Activated naive CD4-positive, alpha-beta T cell treated with anti-CD3 and anti-CD28 coated beads, Interleukin-2, amount 50 U/mL, for 72 hours (primary cell): ENCODE measurements at places on chromosomes 5 and 9.

DNA sequence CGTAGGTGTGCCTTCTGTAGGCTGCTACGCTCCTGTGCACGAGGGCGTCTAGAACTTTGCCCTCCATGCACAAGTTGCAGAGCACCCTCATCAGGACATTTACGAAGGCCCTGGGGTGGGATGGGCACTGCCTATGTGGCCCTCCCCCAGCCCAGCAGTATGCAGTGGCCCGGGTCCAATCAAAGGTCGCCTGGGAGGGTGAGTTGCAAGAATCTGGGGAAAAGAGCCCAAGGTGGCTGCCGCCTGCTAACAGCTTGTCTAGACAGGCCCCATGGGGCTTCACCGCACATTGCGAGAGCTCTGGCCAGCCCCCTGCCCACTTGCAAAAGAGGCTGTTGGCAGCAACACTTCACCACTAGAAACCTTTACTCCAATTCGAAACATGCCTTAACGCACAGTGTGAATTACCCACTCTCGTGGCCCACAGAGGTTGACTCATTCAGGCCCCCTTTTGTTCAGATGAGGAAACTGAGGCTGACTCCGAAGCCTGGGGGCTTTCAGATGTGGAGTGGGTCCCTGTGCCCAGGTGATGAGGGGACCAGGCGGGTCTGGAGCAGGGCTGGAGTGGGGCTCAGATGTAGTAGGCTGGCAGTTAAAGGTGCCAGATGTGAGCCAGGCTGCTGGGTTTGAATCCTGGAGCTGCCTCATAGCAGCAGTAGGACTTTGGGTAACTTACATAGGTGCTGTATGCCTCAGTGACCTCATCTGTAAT lies 31.8 kb upstream of the IL17B start:
- no peak for DNase-seq

- peak; percentile 3 for DNase-seq
Measured at GRCh38 chr5:162209005-162209605, 141.5 kb downstream of the GABRG2 start.

DNA sequence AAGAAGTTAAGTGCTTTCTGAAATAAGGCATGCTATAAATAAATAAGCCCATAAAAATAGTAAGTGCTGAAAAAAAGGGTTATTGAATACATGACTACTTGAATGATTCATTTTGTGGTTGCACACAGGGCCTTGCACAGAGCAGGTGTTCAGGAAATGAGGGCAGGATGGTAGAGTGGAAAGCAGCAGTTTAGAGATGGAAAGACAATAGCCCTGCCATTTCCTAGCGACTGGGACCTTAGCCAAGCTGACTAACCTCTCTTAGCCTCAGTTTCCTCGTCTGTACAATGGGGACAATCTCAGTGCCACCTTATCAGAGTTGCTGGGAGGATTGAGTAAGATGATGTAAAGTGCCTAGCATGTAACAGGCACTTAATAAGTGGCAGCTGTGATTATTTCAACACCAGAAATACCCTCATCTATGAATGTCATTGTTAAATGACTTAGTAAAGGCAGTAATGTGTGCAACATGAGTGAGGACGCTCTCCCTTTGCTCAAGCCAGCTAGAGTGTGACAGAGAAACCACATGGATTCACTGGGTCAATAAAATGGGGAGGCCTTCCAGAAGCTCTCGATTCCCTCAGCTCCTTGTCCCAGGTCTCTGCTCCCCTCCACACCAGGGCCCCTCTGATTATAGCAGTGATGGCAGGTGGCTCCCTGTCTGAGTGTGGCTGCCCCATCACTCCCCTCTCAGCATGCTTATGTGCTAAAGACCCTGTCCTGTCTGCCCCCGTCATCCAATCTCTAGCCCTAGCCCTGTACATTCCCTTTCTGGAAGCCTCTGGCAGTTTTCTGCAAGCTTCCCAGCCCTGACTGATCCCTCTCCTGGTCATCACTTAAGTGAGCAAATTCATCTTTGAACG lies 16.0 kb upstream of the PHF19 start:
- DNase-seq = peak; percentile 61

- DNase-seq = no peak
Measured at GRCh38 chr9:110947491-110948044, 90.7 kb downstream of the LPAR1 start.

DNA sequence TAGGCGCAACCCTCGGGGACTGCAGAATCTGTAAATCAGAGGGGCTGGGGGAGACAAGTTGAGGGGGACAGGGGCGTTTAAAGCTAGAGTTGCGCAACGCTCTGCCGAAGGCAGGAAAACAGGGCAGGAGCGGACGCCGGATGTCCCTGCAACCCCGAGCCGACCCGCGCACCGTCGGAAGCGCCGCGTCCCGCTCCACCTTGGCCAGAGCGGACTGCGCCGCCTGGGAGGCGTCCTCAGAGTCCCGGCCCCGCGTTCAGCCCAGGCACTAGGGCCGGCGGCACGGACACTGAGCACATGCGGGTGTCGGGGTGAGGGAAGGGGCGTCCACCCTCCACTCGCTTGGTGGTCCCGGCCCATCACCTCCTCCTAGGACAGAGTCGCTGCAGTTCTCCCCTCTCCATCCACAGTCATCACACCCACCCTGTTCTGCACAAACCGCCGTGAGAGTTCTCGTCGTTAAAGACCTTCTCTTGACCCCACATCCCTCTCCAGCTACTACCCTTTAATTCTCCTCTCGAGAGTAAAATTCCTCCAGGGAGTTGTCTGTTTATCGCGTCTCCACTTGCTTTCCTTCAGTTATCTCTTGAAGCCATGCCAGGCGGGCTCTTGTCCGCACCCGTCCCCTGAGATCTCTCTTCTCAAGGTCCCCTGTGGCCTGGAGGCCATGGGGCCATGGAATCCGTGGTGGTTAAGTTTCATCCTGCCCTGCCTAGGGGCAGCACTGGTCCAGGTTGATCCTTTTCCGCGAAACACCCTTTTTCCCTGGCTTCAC lies 796 bp upstream of the PDLIM7 start:
- DNase-seq = no peak

GRCh38 chr5:61635271-61635670 lies 303.2 kb downstream of the ZSWIM6 start:
- DNase-seq = no peak

- DNase-seq = no peak
Measured at GRCh38 chr5:168950241-168950951, 350.5 kb downstream of the SLIT3 start.

DNA sequence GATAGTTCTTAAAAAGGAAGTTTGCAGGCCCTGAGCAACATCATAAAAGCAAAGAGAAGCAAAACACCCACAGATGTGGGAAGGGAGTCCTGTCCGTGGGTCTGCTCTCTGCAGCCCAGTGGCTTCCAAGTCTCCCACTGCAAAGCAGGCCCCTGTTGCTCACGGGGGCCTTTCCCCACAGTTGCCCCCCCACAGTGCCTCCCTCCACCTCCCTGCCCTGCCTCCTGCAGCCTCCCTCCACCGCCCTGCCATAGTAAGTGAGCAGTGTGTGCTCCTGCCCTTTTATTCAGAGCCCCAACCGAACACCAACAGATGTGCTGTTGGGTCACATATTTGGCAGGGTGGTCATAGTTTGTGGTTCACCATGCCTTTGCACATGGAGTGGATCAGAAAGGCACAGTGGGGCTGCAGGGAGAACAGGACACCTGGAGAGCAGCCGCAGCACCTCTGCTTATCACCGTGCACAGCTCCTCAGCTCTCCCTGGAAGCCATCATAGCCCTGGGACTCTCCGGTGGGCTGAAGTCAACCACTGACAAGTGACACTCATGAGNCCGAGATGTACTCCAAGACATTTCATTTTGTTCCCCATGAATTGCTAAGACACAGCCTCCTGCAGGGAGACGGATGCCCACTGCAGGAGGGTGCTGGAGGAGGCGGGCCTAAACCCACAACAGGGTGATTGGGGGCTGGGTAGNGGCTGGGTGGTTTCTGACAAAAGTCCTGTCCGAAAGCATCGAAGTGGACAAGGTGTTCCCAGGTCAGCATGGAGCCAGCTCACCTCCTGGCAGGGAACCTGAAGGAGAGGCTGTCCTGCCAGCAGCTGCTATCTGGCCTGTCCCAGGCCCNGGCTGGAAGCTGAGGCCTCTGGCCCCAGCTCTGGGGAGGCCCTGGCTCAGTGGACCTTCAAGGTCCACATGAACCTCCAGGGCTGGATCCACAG lies 278.9 kb downstream of the GADD45G start:
- DNase-seq = no peak

GRCh38 chr5:109029847-109030246 lies 282.1 kb downstream of the FER start:
- no peak for DNase-seq

DNA sequence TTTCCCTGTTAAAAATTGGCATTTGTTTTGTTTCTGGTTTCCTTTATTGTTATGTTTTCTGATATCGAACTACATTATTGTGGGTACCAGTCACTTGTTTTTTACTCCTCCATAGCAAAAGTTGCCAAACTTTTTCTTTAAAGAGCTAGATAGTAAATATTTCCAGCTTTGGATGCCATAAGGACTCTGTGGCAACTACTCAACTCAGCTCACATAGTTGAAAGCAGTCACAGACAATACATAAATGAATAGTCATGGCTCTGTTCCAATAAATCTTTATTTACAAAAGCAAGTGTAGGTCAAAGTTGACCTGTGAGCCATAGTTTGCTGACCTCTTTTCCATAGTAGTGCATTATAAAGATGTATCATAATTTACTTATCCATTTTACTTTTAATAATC lies 305.0 kb downstream of the RASEF start:
- no peak for DNase-seq

- DNase-seq = no peak
Measured at GRCh38 chr5:3598769-3599211, 3.2 kb downstream of the IRX1 start.

GRCh38 chr9:86591472-86591871 lies 237.3 kb upstream of the TUT7 start:
- DNase-seq = no peak

GRCh38 chr5:146849694-146850303 lies 28.8 kb downstream of the PPP2R2B start:
- DNase-seq = no peak

GRCh38 chr5:38556599-38557307 lies at the start of gene LIFR:
LIFR (minus strand) TSS chr5:38556646; CDS start chr5:38530647, 25,999 bp downstream.
- DNase-seq = peak; percentile 48

- no peak for DNase-seq
Measured at GRCh38 chr5:39716532-39717028, 291.8 kb upstream of the DAB2 start.

DNA sequence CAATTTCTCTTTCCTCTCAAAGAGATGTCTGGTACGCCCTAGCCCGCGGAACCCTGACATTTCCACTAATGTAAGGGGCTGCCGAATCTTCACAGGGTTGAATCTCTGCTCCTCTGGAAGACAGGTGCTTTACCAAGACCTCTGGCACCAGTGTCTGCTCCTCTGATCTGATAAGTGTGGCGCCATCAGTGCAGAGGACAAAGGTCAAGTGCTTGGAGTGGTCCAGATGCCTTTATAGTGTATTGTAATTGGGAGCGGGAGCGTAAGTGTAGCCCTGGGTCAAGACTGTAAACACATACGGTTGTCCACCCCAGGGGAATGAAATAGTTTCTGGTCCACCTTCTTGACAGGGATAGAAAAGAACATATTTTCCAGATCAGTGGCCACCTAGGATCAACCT lies 17.7 kb downstream of the ADAMTSL2 start:
- no peak for DNase-seq

- DNase-seq = no peak
Measured at GRCh38 chr9:18568973-18569372, 95.0 kb downstream of the ADAMTSL1 start.

GRCh38 chr9:135346438-135347050 lies 133.0 kb upstream of the PPP1R26 start:
- DNase-seq = no peak

DNA sequence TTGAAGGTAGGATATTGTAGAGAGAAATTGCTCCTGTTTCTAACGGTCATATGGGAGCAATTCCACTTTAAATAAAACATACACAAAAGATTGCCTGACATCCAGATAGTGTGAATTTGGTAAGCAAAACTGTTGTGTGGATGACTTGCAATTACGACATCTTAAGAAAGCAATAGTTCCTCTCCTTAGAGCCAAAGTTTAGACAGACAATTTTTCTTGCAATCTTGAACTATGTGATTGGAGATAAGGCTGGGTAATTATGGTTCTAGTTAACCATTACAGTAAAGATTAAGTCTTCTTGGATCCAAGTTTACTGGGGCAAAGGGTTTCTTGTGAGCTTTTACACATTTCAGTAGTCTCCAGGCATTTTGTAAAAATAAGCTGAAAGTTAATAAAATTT lies 1080.6 kb upstream of the CDH6 start:
- DNase-seq = no peak

- DNase-seq = no peak
Measured at GRCh38 chr5:165310031-165310430, 1804.6 kb downstream of the MAT2B start.

DNA sequence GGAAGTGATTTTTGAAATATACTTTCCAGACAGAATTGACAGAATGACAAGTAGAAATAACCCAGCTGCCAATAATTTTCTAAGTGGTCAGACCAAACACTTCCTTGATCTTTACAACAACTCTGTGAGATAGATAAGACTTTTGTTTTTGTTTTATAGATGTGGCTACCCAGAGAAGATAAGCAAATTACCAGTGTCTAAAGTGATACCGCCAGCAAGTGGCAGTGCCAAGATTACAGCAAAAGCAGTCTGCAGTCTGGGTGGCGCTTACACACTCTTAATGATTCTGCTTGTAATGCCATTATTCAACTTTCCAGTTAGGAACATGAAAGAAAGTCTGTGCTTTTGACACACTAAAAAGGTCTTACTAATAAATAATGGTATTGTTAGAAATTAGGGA lies 92.1 kb downstream of the HCN1 start:
- no peak for DNase-seq

DNA sequence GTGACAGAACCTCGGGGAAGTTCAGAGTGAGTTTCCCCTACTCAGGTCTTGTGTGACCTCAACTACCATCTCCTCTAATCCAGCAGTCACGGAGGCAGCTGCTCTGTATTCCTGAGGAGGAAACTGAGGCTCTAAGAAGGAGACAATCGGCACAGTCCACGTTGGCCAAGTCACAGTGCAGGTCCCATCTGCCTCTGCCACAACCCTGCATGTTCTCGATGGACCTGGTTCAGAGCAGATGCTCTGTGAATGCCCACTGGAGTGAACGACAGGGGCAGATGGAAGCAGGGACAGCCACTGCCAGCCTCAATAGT lies 722 bp upstream of the ERGIC1 start:
- no peak for DNase-seq

GRCh38 chr5:154098465-154098864 lies 59.7 kb downstream of the MFAP3 start:
- DNase-seq = no peak

DNA sequence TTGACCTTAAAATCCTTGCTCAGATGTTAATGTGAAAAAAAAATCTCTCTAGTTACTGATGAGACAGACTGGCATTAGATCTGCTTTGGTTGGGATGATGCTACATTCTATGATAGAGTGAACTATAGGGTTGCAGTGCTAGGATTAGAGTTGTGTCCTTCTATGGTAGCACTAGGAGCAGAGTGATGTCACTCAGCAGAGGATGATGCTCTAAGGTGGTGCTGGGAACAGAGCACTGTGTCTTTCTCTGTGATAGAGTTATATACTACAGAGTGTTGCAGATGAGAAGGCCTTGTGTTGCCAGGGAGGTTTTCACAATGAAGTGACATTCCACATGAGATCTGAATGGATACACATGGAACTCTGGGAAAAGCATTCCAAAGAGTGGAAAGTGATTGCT lies 462.3 kb downstream of the CDH12 start:
- no peak for DNase-seq

GRCh38 chr9:68775003-68775730 lies 70.1 kb downstream of the PIP5K1B start:
- DNase-seq = no peak
